ENCODE measurements at places on chromosomes 5 and 9.

- no peak for DNase-seq
These were observed 63.7 kb upstream of the RUFY1 start for GRCh38 chr5:179486596-179487051.

DNA sequence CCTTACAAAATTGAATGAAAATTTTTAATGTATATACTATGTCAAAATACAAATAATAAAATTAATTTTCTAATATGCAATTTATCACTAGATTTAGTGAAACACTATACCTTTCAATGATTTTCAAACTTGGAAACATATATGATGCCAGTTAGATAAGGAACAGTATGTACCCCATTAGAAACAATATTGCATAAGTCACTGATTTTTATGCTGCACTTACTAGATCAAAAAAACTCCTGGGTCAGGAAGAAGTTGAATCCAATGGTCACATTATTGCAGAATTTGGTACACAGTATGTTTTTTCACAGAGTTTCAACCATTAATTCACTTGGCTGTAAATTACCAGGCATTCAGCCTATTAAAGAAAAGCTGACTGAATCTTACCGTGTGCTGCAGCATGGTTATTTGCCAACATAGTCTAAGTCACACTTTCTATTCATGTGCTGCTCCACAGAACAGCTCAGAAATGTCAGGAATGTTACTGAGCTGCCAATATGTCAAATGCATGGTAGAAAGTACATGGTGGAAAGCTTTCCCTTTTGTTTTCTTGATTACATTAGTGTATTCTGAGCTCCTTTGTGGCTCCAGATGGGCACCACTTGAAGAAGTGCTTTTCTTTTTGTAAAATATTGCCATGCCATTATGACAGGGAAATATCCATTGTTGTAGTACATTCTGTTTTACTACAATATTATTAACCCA is 9.9 kb upstream of the PRR16 start:
- DNase-seq, result peak; percentile 41

- no peak for DNase-seq
These were observed 31.3 kb downstream of the TMEM174 start for GRCh38 chr5:73204332-73204731.

GRCh38 chr9:129838707-129839259 is 3.5 kb downstream of the USP20 start:
- DNase-seq, result peak; percentile 95

- DNase-seq, result peak; percentile 92
These were observed 35.8 kb upstream of the SPRY4 start for GRCh38 chr5:142360607-142361120.

DNA sequence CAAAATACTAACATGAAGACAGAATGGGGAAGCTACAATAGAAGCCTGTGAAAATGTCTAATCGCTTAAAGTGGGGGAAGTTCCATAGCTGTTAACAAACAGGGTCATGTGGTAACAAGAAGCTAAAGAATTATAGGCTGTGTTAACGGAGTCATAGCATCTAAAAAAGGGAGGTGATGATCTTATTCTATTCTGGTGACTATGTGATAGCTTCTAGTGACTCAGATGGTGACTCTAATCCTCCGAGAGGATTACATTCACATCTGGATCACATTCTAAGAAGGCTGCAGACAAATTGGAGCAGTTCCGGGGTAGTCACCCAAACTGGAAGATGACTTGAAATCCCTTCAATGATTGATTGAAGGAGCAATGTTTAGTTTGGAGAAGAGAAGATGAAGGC is 142.1 kb downstream of the LIFR start:
- peak; percentile 14 for DNase-seq

DNA sequence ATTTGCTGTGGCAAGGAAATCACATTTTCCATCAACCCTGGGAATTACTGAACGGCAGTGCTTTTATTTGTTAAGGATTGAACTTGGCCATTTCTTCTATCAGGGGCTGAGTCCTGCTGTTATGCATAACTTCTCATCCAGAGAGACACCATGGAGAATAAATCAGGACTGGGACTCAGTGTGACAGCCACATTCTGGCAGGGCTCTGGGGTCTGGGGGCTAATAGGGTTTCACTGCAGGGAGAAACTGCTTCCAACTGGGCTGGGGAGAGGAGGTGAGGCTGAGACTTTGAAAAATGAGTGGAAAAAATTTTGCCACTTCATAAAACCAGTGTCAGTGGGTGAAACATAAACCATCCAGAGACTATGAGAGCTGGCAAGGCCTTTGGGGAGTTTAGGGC is 95.7 kb upstream of the ALDH1B1 start:
- DNase-seq, result no peak

DNA sequence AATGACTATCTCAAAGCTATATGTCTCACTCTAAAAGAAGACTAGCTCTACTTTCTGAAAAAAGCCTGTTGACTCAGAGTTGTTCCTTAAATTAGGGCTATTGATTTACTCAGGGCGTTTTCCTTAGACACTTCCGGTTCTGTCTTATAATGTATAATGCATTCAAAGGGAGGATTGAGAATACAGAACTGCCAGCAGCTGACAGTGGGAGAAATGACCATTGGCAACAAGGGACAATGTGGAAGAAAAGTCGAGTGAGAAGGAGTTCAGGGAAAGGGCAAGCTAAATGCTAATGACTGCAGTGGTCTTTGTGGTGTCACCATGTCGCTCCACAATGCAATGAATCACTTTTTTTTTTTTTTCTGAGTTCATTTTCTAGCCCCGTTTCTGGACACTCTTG is 65.7 kb upstream of the ANKH start:
- peak; percentile 51 for DNase-seq

DNA sequence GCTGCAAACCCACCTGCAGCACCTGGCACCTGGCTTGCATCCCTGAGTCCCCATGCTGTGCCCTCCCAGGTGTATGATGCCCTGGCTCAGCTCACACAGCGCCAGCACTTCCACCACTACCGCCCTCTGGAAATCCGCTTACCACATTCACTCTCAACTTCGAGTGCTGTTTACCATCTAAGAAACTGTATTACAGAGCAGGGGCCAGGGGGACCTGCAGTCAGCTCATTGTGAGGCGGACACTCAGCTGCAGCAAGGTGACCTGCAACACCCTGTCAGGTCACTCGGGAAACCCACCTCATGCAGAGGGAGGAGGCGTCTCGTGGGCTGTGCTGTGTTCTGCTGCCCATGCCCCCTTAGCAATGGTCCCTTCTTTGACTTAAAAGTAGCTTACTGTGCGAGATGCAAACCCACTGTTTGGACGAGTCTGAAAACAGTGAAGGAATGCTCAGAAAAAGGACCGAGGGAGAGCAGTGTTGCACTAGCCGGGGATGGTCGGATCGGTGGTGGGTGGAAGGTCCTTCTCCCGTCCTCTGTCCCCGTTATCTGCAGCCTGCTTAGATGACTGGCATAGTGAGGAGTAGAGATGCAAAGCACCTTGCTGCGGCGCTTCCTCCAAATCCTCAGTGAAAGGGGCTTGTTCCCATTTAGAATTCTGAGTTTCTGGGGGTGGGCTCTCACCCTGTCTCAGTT is 55.2 kb upstream of the CTSL start:
- no peak for DNase-seq

DNA sequence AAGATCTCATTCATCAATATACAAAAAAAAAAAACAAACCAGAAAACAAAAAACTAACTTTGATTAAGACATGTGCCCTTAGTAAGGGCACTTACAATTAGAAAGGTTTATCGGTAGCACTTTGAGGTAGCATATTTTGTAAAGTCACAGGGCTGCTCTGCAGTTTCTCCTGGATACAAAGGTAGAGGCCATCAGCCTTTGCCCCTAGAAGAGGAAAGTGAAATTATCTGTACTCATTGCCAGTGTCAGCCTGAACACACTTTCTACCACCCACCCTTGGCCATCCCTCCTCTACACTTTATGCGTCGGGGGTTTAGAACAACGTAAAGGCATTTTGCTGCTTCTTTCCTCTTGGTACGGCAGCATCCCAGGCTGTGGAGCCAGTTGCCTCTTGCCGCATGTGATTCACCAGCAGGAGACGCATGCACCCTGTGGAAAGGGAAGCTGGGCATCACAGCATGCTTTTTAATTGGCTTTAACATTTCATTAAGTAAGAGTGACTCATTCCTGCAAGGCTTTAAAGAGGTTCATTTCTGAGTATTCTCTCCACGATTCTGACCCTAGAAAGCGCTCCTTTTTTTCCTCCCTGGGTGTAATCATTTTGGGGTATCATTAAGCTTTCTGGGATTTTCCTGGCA is 84.6 kb downstream of the CEMIP2 start:
- no peak for DNase-seq

DNA sequence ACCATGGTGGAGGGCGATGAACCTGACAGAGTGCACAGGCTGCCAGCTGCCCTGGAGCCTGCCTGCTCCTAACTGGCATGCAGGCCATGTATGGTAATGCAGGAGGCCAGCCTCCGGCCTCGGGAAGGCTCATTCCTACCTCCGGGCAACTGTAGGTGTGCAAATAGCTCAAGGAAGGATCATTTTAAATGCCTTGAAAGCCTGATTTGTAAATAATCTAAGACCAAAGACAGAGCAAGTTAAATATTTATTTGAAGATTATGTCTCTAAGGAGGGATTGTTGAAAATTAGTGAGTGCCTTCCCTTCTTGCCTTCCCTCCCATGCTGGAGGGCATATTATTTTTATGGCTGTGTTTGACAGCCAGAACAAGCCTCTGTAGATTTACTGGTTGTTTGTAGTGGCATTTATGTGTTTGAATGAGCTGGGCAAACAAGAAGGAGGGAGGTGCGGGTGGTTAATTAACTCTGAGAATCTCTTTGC is 285.7 kb upstream of the TUT7 start:
- DNase-seq, result no peak

GRCh38 chr9:20508242-20508641 is 114.1 kb downstream of the MLLT3 start:
- no peak for DNase-seq

GRCh38 chr5:150780816-150781221 is 2.3 kb downstream of the SMIM3 start:
- no peak for DNase-seq

DNA sequence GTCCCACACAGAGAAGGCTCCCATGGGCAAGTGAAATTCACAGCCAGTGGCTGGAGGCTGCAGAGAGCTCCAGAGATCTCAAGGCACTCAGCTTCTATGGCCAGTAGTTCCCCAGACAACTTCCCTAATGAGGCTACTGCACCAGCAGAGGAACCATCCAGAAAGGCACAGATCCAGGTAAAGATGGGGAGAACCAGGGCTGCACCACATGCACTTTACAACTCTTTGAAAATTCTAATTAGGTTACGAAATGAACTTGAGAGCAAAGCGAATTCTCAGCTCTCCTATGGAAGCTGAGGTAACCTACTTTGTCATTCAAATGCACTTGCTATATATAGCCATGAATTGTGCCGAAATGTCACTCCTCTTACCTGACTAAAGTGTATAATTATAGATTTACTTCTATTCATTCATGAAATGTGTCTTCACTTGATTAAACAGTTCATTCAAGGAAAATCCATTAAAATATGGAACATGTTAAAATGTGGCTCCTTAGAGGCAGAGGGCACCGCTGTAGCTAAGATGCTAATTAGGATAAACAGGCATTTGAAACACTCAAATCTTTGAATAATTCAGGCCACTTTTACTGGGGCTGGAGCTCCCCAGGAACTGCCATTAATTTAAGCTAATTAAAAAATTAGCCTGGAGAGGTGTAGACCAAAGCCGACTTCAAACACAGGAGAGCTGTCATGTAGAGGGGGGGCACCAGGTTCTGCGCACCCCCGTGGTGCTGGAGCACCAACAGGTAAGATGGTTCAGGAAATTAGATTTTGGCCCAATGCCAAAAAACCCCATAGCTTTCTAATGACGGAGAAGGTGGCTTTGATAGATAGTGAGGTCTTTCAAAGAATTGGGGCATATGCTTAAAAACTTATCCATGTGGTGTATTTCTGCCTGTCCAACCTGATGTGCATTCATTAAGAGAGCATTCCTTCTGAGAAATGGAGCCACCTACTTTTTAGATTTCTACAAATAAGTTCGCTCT is 204.1 kb downstream of the GABBR2 start:
- DNase-seq, result no peak

GRCh38 chr9:132560616-132561202 is 21.7 kb upstream of the BARHL1 start:
- DNase-seq, result no peak

GRCh38 chr5:119420169-119420568 is 32.1 kb upstream of the HSD17B4 start:
- no peak for DNase-seq

DNA sequence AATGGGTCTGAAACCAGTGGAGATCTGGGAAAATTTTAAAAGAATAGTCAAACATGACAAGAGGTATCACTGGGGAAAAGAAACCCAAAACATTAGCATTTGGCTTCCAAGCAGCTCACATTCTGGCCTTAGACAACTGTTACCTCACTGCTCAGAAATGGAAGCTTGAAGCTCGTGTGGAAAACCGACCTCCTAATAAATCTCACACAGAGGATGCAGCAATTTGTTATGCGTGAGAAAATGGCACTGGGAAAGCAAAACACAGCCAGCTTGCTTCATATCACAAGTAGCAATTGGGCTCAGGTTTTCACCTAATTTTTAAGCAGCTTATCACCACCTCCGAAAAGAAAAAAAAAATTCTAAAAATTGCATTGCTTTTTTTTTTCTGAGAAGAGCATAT is 103.3 kb upstream of the TAS2R1 start:
- DNase-seq, result no peak

DNA sequence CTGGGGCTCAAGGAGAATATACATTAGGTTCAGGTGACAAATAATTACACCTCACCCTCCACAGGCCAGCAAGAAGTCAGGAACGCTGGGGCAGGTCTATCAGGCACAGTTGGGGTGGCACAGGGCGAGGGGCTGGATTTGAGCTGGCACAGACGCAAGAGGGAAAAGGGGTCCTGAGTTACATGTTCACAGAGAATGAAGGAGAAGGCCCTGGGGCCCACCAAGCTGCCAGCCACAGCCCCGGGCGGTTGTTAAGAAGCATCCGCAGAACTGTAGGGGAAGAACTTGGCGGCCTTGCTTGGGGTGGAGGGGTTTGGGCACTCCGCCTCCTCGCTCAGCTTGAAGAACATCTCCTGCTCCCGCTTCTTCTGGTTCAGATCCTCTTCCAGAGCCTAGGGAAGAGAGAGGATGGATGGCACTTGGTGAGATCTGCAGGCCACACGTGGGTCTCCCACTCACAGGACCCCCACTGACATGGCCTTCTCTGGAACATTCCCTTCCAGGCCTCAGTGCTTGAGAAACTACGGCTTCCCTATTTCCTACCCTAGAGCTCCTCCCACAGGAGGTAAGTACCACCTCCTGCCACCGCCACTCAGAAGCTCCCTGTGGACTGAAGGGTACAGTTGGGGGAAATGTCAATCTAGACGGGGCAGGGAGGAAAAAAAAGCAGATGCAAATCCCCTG is 38.3 kb upstream of the FBXW11 start:
- no peak for DNase-seq

GRCh38 chr5:74116266-74116665 is 490.3 kb downstream of the ARHGEF28 start:
- DNase-seq, result peak; percentile 13

GRCh38 chr9:99113414-99114048 is 8.6 kb downstream of the TGFBR1 start:
- no peak for DNase-seq

DNA sequence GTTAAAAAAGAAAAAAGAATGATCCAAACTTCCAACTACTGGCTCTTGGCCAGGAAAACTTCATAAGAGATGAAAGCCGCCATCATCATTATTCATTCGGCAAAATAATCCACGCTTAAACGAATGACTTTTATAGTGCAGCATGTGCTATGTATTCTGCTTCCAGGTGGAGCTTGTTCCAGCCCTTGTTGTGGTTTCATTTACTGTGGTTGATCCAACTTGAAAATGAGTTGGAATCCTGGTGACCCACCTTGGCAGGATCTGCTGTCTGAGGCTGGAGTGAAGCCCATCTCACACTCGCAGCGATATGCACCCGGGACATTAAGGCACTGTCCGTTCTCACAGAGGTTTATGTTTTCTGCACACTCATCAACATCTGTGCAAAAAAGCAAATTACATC is 209.6 kb downstream of the FBN2 start:
- DNase-seq, result no peak

GRCh38 chr9:98569491-98569890 is 139.2 kb downstream of the GABBR2 start:
- no peak for DNase-seq

Measured in HT1080 (cell line).